Left forelimb (tissue), 1 donor: ENCODE measurements at places on chromosomes 7 and 10.

DNA sequence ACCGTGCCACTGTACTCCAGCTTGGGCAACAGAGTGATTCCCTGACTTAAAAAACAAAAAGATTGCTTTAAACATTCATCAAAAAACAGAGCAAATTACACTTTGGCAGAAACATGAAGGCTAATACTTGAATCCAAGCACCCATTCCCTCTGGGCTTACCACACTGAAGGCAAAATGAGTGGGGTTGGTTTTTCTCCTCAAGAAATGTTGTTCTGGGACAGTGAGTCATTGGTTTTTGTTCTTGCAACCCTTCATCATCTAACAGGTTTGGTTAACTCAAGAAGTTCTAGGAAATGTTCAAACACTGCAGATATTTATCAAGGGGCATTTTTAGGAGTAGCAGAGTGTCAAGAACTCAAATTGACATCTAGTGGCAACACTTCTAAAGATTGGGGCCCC lies 60.5 kb downstream of the KIAA1217 start:
- no peak for DNase-seq

GRCh38 chr7:66163186-66163610 lies 41.9 kb upstream of the TPST1 start:
- DNase-seq, result no peak

DNA sequence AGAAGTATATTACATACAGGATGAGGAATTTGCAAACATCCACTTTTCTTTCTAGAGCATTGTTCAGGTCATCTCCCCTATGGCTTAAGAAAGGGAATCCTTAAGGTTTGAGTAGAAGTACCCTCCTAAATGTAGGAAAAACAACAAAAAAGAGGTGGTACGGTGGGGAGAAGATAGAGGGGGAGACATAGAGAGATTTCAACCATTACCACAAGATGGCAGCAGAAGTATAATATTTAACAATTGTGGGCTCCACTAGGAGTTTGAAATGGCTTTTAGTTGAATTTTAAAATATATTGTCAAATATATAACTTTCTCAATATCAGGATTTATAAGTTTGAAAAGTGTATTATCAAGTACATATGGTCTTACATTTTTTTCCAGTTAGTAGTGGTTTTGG lies 72.7 kb upstream of the PRKG1 start:
- DNase-seq, result no peak

DNA sequence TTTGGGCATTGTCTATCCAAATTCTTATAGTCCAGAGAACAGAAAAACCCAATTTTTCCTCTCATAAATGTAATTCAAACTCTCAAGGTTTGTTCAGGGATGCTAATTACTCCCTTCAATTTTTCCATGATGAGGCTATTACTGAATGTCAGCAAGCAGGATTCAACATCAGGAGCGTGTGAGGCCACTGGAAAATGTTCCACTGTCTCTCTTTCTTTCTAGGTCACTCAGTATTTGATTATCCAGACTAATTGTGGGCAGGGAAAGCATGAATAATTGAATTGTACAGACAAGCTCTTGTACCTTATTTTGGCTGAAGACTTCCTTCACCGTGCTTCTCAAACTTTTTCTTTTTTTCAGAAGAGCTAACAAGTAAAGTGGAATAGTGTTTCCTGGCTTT lies 30.7 kb downstream of the THNSL1 start:
- DNase-seq, result no peak

- DNase-seq, result no peak
These were observed 150.9 kb downstream of the CPED1 start for GRCh38 chr7:121139427-121139826.

- DNase-seq, result no peak
These were observed 284.3 kb downstream of the SORCS3 start for GRCh38 chr10:104925232-104925851.

DNA sequence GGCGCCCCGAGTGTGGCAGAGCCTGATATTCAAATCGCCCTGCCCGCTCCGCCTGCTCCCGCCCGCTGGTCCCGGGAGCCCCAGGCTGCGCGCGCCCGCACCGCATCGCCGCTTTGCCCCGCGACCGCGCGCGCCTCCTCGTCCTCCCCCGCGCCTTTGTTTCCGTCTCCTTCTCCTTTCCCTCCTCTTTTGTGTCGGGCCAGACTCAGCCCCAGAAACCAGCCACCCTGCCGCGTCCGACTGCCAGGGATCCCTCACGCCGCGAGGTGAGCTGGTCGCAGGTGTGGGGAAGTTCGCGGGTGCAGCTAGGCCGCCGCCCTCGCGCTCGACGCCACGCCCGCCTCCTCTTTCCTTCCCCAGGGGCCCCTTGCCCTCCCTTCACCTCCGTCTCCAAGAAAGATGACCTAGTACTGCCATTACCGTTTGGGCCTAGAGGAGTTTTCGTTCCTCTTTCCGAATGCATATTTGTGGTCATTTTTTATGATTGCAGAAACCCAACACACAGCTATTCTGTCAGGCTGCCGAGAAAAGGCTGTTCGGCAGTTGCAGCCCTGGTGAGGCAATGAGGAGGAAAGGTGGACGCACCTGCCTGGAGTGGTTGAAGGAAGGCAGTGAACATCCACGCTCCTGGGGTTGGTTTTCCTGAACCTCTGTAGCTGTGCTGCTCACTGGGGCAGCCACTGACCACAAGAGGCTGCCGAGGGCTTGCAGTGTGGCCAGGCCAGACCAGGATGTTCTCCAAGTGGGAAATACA lies 107.3 kb downstream of the SNX10 start:
- peak; percentile 69 for DNase-seq

- no peak for DNase-seq
These were observed 1.8 kb upstream of the EFCAB10 start for GRCh38 chr7:105583061-105583460.

DNA sequence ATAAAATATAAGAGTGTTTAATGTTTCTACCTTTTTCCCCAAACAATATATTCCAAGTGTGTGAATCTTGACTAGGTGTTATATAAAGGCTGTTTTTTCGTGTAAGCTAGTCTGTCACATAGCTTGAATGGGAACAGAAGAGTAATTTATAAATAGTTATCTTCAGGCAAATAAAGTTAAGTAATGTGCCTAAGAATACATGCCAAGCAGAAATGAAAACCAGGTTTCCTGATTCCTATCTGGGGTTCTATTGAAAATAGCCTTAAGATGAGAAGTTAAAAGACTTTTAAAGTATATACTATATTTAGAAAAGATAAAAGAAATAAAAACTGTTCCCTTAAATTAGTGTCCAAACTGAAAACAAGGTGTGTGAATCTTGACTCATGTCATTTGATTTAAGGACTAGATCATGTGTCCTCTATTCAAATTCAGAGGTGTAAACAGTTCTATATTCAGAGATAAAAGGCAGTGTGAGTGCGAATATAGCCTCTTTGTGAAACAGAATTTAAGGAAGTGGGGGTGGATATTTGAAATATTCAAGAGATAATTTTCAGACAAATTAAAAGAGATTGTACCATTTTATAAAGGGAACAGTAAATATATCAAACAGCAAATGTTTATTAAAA lies 247.5 kb downstream of the THSD7A start:
- no peak for DNase-seq

GRCh38 chr10:61097026-61097425 lies 153.0 kb upstream of the RHOBTB1 start:
- DNase-seq, result no peak

GRCh38 chr7:16851829-16852228 lies 30.0 kb downstream of the AGR3 start:
- no peak for DNase-seq

DNA sequence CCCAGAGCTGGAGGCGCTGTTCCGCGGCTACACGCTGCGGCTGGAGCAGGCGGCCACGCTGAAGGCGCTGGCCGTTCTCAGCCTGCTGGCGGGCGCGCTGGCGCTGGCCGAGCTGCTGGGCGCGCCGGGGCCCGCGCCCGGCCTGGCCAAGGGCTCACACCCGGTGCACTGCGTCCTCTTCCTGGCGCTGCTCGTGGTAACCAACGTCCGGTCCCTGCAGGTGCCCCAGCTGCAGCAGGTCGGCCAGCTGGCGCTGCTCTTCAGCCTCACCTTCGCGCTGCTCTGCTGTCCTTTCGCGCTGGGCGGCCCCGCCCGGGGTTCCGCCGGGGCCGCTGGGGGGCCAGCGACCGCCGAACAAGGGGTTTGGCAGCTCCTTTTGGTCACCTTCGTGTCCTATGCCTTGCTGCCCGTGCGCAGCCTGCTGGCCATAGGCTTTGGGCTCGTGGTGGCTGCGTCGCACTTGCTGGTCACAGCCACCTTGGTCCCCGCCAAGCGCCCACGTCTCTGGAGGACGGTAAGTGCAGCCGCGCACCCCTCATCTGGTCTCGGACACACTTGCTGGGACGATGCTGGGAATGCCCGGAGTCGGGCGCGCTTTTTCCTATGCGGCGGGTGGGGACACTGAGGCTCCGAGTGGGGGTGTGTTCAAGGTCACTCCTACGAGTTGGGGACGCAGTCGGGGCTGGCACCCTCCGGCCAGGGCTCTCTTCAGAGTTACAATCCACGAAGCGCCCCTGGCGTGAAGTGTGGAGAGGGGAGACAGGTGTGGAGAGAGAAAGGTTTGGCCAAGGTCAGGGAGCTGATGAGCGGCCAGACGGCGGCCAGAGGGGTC lies 717 bp downstream of the ADCY1 start:
- peak; percentile 71 for DNase-seq

GRCh38 chr10:62916141-62916603 lies 100.0 kb upstream of the EGR2 start:
- DNase-seq, result no peak

- no peak for DNase-seq
These were observed 29.8 kb downstream of the MTURN start for GRCh38 chr7:30164567-30164966.

- no peak for DNase-seq
These were observed 47.3 kb downstream of the PIP4K2A start for GRCh38 chr10:22667093-22667480.

DNA sequence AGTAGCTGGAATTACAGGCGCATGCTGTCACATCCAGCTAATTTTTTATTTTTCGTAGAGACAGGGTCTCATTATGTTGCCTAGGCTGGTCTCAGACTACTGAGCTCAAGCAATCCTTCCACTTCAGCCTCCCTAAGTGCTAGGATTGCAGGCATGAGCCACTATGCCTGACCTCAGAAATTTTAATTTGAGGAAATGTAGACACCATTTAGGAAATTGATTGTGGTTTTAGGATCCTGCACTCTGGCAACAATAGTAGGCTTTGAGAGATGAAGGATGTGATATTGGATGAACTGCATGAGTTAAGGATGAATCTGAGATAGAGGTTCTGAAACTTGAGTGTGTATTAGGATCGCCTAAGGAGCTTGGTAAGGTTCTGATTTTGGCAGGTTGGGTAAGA lies 66.5 kb downstream of the PPP1R9A start:
- DNase-seq, result no peak
